Large intestine (tissue), 12 donors: ENCODE measurements at places on chromosomes 7 and 10. TPM values are rescaled to one million over a fixed set of nuclear protein-coding genes. Genes with fewer than 3 reads are reported as not detected.

GRCh38 chr10:1378473-1378872 lies 322.3 kb downstream of the WDR37 start:
- no peak overlapping the region for H3K4me3 ChIP-seq
- no peak for DNase-seq
- no peak overlapping the region for H3K27ac ChIP-seq

DNA sequence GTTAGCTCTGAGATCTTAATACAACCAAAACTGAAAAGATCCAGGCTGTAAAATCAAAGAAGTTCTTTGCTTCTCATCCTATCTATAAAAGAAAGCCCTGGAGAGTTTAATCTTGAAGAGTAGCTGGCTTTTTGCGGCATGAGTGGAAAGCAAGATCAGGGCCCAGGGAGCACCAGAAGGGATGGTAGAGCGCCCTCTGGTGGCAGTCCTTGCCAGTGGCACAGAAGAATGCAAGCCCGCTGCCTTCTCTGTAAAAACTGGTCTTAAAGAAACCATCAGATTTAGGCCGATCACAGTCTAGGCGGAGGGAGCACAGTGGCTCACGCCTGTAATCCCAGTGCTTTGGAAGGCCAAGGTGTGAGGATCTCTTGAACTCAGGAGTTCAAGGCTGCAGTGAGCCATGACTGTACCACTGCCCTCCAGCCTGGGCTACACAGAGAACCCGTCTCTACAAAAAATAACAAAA lies 35.6 kb downstream of the CPN1 start:
- DNase-seq: peak; percentile 73
- H3K4me1 ChIP-seq: peaks cover 8% of the 10 kb centered on the region
- no peak overlapping the region for H3K4me3 ChIP-seq
- H3K27me3 ChIP-seq: no peaks in the 10 kb centered on the region
- H3K36me3 ChIP-seq: no peaks in the 10 kb centered on the region

DNA sequence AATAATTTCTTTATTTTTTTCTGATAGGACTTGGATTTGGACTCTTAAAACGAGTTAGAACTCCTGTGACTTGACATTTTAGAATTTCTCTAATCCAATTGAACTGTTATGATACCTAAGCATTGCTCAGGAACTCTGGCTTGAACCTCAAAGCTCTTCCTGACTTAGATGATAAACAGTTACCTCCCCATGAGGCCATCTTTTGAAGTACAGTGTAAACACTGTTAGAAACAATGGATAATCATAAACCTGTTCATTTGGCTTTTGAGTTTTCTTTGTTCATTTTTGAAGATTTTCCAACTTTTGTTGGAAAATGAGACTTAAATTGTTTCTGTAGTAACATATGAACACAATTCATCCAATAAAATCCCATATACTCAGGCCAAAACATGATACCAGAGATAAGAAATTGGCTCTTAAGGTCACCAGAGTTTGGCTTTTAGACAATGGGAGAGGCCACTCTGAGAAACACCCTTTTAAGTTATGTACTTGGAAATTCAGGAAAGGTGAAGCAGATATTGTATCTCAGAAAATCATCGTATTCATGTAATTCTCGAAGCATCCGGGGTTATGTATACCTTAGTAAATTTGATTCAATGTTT lies 59.6 kb downstream of the RUNDC3B start:
- no peak overlapping the region for H3K27ac ChIP-seq
- no peak overlapping the region for H3K4me3 ChIP-seq
- H3K4me1 ChIP-seq: no peaks in the 10 kb centered on the region
- DNase-seq: no peak

GRCh38 chr10:71221586-71222202 lies 9.3 kb downstream of the UNC5B start:
- peaks cover 3% of the 10 kb centered on the region for H3K4me1 ChIP-seq
- peaks cover 15% of the 10 kb centered on the region for H3K27me3 ChIP-seq
- no peak for DNase-seq
- H3K4me3 ChIP-seq: no peak overlapping the region
- H3K36me3 ChIP-seq: no peaks in the 10 kb centered on the region
- no peak overlapping the region for H3K27ac ChIP-seq

The TMEM196 gene
- 0.79 TPM for polyA plus RNA-seq

The OR2A42 gene
- 0.34 TPM for polyA plus RNA-seq

The AKR1C8 gene
- polyA plus RNA-seq: 0.13 TPM

The STAG3 gene
- 15.6 TPM for polyA plus RNA-seq
